NCI-H510A (cell line): ENCODE measurements at places on chromosomes 2 and 18.

DNA sequence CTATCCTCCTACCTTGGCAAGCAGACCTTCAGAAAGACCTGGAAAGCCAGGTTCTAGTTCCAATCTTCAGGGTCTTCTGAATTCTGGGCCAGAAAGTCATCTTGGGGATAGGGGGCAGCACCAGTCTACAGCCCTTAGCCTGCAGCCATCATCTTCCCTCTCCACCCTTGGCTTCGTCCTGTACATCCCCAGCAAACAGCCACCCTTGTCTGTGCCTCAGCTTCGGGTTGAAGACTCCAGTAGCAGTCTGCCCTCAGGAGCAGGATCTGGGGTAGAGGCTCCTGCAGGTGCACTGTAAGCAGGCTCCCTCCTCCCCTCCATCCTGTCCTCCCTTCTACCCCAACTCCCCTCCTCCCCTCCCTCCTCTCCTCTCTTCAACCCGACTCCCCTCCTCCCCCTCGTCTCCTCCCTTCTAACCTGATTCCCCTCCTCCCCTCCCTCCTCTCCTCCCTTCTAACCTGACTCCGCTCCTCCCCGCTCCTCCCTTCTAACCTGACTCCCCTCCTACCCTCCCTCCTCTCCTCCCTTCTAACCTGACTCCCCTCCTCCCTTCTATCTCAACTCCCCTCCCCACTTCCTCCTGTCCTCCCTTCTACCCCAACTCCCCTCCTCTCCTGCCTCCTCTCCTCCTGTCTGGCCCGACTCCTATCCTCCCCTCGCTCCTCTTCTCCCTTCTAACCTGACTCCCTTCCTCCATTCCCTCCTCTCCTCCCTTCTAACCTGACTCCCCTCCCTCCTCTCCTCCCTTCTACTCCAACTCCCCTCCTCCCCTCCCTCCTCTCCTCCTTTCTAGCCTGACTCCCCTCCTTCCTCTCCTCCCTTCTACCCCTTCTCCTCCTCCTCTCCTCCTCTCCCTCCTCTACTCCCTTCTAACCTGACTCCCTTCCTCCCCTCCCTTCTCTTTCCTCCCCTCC is 90.1 kb upstream of the SMAD2 start:
- DNase-seq: no peak

DNA sequence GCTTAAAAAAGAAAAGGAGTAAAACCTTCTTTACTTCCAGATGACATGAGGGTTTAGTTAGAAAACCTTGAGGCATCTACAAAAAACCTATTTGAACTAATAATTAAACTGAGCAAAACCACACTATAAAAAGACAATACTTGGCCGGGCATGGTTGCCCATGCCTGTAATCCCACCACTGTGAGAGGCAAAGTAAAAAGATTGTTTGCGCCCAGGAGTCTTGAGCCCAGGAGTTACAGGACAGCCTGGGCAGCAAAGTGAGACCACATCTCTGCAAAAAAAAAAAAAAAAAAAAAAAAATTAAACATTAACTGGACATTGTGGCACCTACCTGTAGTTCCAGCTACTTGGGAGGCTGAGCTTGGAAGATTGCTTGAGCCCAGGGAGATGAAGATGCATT is 502.8 kb upstream of the LRRTM4 start:
- DNase-seq: no peak

- no peak for DNase-seq
Observed at GRCh38 chr2:148607566-148607965, 37.0 kb upstream of the EPC2 start.

GRCh38 chr2:56040834-56041233 is 117.3 kb upstream of the EFEMP1 start:
- no peak for DNase-seq

DNA sequence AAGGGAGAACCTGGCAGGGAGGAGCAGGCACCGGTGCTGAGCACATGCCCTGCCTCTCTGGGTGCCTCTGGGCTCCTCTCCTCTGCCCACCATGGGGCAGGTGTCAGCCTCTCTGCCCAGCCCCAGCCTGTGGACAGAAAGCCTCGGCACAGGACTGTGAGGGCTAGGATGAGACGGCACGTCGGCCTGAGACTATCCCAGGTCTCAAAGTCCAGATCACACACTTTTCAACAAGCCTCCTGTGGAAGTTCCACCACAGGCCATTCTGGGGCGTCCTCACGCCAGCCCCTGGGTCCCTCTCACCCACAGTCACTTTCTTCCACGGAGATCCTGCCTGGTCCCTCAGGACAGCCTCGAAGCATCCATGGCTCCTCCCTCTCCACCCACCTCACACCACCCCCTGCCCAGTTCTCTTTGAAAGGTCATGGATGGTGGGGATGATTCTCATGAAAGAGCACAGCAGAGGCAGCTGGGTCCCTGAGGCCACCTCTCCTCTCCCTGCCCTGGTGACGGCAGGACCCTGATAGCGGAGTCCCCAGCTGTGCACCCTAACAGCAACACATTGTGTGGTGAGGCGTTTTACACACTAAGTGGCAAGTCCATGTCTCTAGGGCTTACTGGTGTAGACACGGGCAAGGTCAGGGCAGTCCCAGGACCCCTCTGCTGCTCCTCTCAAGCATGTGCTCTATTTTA is 569.4 kb upstream of the SALL3 start:
- DNase-seq: no peak

DNA sequence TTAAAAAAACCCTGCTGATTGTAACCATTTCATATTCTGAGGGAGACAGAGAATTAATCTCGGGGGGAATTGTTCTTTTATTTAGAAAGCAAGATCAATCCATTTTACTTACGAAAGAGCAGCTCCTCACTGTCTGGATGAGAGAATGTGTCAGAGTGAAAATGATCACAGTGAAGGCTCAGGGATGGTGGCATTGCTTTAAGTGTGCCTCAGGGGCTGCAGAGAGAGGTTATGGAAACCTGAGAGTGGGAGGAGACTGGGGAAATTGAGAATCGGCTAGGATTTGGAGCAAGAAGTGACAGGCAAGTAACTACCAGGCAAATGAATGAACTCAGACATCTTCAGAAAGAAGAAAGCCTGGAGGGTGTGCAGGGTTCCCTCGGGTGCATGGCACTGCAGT is 34.2 kb downstream of the MRPL35 start:
- DNase-seq: no peak

- no peak for DNase-seq
Observed at GRCh38 chr2:133360882-133361281, 207.4 kb downstream of the NCKAP5 start.

- DNase-seq: no peak
Observed at GRCh38 chr2:233211548-233211895, 40.0 kb upstream of the ATG16L1 start.

DNA sequence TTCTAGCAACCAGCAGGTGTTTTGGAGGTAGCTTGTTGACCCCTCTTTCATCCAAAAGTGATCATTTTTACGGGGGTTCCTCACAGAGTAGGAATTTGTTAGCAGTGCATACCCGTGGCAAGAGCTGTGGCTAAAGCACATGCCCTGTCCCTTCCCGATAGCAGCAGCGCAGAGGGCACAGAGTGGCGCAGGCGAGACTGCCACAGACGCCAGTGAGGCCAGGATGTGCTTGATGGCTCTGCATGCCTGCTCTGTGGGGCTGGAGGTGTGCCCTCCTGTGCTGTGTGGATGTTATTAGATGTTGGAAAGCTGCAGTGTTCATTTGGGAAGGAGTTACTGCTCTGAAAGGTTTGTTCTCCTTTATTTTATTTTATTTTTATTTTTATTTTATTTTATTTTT is 153.6 kb downstream of the FAM210A start:
- DNase-seq: no peak

GRCh38 chr2:64322433-64322832 is 131.5 kb upstream of the LGALSL start:
- DNase-seq: no peak

DNA sequence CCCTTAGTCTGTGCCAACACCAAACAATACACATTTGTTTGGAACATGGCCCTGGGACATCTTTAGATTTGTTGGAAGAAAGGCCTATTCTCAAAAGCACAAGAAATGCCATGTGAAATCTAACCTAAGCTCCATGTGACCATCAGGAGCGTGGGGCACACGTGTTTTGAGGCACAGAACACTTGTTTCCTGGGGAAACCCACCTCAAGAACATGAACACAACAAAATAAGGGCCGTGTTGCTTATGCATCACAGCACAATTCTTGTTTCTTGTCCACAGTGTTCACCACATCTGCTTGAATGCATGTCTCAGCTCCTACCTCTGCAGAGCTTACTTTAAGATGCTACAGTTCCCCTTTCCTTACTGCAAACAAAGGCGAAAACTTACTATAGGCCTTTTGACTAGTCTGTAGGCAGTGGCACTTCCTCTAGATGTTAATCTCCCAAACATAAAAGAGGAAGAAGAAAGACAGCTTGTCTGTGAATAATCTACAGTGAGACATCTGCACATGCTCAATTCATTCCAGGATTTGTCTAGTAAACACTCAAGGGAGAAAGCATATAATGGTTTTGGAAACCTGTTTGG is 165.0 kb downstream of the ANKRD44 start:
- peak; percentile 31 for DNase-seq

DNA sequence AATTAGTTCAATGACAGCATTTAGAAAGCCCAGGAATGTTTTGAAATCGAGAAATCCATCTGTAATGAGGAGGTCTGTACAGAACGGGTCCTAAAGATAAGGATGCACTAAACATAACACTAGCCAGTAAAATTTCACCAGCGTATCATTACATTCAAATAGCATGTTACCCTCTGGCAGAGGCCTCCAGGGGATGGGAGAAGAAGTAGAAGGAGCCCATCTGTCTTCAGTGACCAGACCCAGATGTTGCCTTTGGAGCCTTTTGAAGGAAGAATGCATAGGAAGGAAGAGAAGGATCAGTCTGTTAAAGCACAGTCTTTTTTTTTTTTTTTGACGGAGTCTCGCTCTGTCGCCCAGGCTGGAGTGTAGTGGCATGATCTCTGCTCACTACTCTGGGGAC is 86.1 kb upstream of the BCL2L11 start:
- no peak for DNase-seq

DNA sequence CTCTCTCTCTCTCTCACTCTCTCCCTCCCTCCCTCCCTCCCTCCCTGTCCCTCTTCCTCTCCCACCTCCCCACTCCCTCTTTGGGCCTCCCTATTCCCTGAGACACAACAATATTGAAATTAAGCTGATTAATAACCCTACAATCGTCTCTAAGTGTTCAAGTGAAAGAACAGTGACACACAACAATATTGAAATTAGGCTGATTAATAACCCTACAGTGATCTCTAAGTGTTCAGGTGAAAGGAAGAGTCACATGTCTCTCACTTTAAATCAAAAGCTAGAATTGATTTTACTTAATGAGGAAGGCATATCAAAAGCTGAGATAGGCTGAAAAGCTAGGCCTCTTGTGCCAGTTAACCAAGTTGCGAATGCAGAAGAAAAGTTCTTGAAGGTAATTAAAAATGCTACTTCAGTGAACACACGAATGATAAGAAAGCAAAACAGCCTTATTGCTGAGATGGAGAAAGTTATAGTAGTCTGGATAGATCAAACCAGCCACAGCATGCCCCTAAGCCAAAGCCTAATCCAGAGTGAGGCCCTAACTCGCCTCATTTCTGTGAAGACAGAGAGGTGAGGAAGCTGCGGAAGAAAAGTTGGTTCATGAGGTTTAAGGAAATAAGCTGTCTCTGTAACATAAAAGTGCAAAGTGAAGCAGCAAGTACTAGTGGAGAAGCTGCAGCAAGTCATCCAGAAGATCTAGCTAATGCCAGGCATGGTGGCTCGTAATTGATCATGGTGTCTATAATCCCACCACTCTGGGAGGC is 21.3 kb downstream of the MALT1 start:
- DNase-seq: no peak

- no peak for DNase-seq
Observed at GRCh38 chr2:100902817-100903405, 83.0 kb downstream of the NPAS2 start.

DNA sequence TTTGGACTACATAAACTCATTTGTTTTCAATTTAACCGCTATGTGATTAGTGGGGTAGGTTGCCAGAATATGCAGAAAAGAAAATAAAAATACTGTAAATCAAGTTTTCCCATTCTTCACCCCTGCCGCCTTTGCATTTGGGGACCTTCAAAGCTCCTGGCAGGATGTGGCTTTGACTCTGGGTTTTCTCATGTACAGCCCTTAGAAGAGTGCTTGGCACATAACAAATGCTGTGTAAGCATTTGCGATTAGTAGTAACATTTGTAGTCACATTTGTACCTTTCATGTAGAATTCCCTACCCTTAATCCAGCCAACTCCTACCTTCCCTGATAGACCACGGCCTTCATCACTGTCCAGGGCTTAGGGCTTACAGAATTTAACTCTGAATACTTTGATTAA is 262.6 kb downstream of the MREG start:
- no peak for DNase-seq

DNA sequence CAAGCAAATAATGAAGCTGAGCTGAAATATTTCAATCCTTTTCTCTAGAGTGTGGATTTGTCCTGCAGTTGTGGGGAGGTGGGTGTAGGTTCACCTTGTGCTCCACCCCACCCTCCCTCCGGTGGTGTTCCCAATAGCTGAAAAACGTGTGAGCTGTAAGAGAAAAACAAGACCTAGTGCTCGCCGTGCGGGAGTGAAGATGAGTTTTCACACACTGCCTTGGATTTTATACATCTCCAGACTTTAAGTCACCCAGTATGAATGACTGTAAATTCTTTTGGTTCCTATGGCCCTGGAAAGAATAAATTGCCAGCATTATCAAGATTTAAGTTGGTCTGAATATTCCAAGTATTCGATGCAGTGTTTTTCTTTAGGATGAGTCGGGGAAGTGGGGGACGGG is 1.9 kb upstream of the SOX11 start:
- no peak for DNase-seq

DNA sequence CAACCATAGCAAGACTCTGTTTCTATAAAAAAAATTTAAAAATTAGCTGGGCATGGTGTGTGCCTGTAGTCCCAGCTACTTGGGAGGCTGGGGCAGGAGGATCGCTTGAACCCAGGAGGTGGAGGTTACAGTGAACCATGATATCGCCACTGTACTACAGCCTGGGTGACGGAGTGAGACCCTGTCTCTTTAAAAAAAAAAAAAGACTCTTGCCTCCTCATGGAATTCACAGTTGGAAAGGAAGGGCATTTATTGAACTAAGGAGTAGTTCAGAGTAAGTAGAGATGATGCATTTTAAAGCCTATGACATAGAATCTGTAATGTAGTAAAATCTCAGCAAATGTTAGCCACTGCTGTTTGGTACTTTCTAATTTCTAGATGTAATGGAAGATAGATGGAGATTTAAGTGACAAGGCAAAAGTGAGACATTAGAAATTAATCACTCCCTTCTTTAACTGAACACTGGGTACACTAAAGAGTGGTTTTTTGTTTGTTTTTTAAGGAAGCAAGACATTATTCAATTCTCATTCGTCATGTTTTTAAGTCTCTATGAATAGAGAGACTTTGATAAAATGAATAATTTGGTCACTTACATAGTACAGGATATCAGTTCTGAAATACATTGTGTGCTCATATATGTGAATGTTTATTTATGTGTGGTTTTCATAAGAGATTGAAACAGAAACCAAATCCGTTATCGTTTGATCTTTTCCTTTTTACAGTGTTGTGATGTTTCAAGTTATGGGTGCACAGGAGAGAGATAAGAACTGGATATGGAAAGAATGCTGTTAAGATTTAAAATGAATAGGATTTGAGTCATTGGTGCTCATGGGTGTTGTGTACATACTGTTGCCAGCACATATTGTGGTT is 186.1 kb upstream of the STON1 start:
- DNase-seq: no peak
